Posterior vena cava (tissue), 2 donors: ENCODE measurements at places on chromosomes 12 and 14. TPM values are rescaled to one million over a fixed set of nuclear protein-coding genes. Genes with fewer than 3 reads are reported as not detected.

GRCh38 chr14:96098309-96098998 is 59.3 kb downstream of the C14orf132 start:
- DNase-seq, result peak; percentile 74

The VAMP1 gene
- 11.1 TPM for total RNA-seq

The FAM186B gene
- total RNA-seq, result not detected

The LRRC10 gene
- not detected for total RNA-seq

DNA sequence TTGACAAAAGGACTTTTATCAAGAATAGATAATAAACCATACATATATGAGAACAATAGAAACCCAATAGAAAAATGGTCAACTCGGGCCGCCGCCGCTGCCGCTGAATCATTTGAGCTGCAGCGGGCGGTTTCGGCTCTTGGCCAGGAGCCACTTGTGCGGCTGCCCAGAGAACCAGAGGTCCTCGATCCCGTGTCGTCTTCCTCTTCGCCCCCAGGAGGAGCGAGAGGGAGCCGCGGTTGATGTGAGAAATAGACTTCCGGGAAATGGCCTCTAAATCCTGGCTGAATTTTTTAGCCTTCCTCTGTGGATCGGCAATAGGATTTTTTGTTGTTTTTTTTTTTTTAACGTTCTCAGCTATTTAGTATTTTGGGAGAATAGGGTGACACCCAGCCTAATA is 44.8 kb downstream of the CPSF6 start:
- DNase-seq, result peak; percentile 95

The DTX1 gene
- total RNA-seq, result 4.5 TPM

The TOMM20L gene
- total RNA-seq, result not detected

GRCh38 chr14:100504372-100505078 is 82.7 kb downstream of the BEGAIN start:
- DNase-seq, result no peak

GRCh38 chr12:80766897-80767296 is 50.2 kb downstream of the MYF5 start:
- no peak for DNase-seq

DNA sequence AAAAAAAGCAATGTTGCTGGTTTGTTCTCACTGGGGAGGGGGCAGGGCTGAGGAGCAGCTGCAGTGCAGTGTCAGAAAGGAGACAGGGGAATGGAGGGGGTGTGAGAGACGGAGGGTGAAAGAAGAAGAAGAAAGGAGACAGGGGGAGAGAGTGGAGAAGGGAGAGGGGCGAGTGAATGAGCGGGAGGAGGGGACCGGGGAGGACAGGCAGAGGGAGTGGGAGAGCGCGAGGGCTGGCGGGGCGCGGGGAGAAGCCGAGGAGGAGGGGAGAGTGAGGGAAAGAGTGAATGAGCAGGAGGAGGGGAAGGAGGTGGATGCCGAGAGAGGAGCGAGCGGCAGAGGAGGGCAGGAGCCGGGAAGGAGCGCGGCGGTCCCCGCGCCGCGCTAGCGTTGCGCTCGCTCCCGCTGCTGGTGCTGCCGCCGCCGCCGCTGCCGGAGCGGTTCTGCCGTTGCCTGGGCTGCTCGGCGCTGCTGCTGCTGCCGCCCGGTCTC is at the start of gene NOVA1:
Gene NOVA1 (minus strand): TSS at position 445 of the 492 bp plus-strand sequence. CDS start 597 bp downstream, outside the sequence.
- DNase-seq, result no peak

DNA sequence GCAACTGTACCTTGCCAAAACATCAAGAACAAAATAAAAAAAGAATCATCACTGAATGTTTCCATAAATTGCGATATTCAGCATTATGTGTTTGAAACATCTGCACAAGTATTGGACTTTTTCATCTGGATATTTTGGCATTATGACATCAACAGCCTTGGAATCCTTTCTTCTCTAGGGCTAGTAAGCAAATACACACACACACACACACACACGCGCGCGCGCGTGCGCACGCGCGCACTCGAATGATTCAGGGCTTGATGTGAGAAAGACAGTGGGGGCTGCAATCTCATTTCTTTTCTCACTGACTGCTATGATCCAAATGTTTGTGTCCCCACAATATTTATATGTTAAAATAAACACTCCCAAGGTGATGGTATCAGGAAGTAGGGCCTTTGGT is 90.0 kb upstream of the SLC38A4 start:
- DNase-seq, result no peak

DNA sequence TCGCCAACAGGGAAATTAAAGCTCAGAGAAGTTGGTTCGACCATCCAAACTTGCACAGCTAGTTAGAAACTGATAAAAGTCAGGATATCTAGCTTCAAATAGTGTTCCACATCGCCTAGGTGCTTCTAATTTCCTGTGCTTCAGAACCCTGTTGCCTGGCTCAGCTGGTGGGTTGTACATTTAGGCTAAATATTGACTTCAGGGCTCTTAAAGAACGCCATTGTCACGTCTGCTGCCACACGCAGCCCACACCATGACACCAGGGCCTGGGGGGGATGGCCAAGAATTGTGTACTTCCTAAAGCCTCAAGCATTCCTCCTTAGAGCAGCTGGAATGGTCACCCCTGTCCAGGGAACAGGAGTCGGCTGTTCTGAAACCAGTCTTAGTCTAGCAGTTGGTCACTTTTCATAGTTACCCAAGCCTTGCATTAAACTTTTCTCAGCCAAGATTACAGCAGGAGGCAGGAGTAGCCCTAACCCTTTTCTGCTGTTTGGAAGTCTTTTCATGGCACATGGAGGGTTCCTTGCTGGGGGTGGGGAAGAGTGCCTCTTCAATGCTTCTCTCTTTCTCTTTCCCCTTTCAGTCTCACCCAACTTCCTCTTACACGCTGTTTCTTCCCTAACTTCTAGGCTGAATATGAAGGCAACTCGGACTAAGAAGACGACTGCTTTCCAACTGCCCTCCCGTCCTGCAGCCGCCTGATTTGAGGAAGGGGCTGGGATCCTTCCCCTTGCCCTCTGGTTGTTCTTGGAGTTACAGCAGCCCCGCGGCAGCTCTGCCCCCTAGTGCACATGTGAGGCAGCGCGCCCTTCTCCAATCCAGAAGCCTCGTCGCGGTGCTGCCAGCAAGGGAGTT is 17.1 kb downstream of the FOS start:
- DNase-seq, result peak; percentile 94
